ENCODE measurements at places on chromosomes 16 and 17.

DNA sequence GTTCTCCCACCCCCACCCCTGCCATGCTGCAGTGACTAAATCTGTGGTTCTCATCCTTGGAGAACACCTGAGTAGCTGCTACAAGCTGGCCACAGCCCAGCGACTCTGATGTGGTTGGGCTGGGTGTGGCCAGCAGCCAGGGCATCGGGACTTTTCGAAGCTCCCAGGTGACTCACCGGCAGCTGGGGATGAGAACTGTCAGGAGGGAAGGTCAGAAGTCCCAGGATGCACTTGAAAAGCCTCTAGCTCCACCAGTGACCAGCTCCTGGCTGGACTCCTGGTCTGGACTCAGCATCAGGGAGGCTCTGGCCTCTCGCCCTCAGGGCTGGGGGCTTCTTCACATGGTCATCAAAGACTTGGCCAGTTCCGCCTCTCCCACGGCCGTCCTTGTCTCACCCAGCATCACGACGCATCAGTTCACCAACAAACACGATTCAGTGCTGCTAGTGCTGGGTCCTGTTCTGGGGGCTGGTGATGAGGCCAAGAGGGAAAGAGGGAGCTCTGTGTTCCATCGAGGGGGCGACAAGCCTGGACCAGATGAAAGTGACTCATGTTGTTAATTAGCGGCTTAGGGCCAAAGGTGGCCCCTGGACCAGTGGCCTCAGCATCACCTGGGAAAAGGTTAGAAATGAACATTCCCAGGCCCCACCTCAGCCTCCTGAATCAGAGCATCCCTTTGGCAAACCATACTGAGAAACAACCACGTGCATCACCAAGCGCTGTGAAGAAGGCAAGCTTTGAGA, 3.9 kb upstream of the C17orf99 start:
- no peak for DNase-seq

GRCh38 chr16:67176662-67177061, 6.3 kb downstream of the NOL3 start:
- DNase-seq = no peak

- no peak for DNase-seq
Observed at GRCh38 chr16:81094771-81095251, 1.4 kb downstream of the GCSH start.

- no peak for DNase-seq
Observed at GRCh38 chr16:69812688-69813014, 50.5 kb downstream of the WWP2 start.

GRCh38 chr17:81073967-81074839, 39.3 kb downstream of the BAIAP2 start:
- DNase-seq = no peak

- DNase-seq = peak; percentile 42
Observed at GRCh38 chr17:17300624-17301568, 2.3 kb upstream of the NT5M start.

- DNase-seq = no peak
Observed at GRCh38 chr16:53131050-53131362, 76.2 kb downstream of the CHD9 start.

GRCh38 chr16:11136600-11136999, 119.4 kb downstream of the SOCS1 start:
- no peak for DNase-seq

- DNase-seq = peak; percentile 43
Observed at GRCh38 chr17:40547079-40547784, 18.0 kb downstream of the CCR7 start.

GRCh38 chr17:82449131-82449882, 1.2 kb downstream of the CYBC1 start:
- DNase-seq = peak; percentile 70

GRCh38 chr16:86685076-86685475, 106.7 kb downstream of the FOXL1 start:
- DNase-seq = no peak

GRCh38 chr17:38534498-38534885, 71.3 kb downstream of the SRCIN1 start:
- no peak for DNase-seq

- DNase-seq = no peak
Observed at GRCh38 chr17:6642592-6642991, 1.7 kb downstream of the TXNDC17 start.

DNA sequence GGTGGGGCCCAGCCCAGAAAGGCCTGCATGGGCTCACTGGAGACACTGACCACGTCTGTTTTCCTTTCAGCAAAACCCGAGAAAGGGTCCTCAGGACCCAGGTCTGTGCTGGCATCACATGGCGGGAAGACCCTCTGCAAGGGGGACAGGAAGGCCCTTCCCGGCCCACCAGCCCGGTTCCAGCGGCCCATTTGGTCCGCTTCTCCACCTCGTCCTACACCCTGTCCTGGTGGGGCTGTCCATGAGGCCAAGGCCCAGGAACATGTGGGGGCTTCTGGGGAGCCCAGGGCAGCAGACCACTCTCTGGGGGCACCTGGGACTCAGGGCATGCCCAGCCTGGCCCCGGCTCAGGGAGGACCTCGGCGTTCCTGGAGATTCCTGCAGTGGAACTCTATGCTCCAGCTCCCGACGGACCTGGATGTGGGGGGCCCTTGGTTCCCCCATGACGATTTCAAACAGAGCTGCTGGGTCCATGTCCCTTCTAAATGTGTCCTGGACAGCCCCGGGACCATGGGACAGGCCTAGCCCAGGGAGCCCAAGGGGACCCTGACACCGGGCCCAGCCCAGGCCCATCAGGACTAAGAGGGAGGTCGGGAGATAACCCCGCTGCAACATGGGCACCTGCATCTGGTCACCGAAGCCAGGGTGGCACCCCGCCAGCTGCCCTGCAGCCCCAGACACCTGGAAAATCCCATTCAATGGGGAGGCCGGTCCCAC, 26.4 kb upstream of the KSR1 start:
- DNase-seq = no peak

DNA sequence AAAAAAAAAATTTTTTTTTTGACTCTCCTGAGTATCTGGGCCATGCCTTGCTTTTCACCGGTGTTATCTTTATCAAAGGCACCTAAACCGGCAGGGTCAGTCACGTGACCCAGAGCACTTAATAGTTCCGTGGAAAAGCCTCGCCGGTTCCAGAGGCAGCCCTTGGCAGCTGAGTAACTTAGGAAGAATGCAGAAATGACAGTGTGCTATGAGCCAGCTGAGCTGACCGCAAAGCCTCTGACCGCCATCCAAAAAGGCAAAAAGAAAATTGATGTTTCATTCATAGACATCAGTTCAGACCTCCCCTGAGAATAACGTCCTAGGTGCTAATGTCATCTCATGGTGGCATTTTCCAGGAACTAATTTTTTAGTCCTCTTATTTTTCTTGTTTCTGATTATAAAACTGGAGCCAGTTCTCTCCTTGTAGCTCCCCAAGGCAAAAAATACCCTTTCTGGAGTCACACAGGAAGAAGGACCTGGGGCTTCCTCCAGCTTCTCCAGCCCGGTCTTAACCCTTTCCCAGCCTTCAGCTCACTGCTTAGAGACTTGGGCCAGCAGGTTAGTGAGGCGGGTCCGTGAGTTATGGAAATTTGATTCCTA, 122.6 kb downstream of the SOCS1 start:
- no peak for DNase-seq

DNA sequence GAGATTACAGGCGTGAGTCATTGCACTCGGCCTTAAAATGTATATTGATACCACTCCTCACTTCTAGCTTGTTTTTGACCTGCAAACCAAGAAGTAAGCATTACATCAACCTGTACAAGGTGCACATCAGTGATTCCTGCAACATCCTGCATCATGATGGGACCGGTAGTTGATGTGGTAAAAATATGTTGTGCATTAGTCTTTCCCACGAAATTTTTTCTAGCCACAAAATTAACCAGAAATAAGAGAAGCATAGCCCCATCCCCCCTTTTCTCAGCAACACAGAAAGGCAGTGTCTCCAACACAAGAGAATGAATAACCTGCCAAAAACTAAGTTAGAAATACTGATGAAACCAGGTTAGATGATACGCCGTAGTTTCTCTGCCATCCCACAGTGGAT, 21.1 kb upstream of the NSMCE1 start:
- DNase-seq = no peak

DNA sequence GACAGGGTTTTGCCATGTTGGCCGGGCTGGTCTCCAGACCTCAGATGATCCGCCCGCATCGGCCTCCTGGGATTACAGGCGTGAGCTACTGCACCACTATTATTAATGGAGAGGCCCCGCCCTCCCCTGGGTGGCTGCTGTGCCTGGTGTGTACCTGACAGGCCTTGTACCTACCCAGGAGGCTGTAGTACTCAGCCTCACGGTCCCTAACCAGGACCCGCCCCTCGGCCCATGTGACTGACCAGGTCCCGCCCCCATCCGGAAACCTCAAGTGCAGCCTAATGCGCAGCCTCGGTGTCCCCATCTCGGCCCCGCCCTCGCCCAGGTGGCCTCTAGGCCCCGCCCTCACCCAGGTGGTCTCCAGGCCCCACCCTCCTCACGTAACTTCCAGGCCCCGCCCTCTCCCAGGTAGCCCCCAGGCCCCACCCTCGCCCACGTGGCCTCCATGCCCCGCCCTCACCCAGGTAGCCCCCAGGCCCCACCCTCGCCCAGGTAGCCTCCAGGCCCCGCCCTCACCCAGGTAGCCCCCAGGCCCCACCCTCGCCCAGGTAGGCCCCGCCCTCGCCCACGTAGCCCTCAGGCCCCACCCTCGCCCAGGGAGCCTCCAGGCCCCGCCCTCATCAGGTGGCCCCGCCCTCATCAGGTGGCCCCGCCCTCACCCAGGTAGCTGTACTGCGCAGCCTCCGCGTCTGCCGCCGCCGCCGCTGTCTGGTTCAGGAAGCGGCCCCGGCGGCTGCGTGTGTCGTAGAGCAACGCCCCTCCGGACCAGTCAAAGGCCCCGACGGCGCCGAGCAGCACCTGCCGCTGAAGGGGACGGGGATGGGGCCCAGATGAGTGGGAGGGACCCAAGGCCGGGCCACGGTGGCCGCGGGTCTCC, 31.0 kb downstream of the HASPIN start:
- peak; percentile 76 for DNase-seq

GRCh38 chr17:3988297-3989040, 24.2 kb upstream of the ATP2A3 start:
- DNase-seq = no peak
